CD4-positive, alpha-beta T cell treated with Interleukin-12 subunit alpha and Interleukin-12 subunit beta, for 1 hour (primary cell): ENCODE measurements at places on chromosomes 12 and 14.

- no peak for DNase-seq
Measured at GRCh38 chr12:74408601-74409166, 129.0 kb upstream of the ATXN7L3B start.

DNA sequence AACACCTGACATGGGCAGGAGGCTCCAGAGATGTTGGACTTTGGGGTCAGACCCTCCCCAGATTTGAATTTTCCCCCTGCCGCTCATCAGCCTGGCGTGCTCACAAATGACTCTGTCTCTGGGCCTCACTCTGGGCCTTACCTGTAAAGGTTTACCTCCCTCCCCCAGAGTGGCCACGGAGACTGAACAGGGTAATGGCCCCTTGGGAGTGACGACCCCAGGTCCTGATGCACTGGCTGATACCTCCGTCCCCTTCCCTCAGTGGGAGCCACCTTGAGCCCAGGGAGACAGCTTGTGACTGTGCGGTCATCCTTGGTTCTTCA, 7.0 kb downstream of the SLC25A29 start:
- no peak for DNase-seq

DNA sequence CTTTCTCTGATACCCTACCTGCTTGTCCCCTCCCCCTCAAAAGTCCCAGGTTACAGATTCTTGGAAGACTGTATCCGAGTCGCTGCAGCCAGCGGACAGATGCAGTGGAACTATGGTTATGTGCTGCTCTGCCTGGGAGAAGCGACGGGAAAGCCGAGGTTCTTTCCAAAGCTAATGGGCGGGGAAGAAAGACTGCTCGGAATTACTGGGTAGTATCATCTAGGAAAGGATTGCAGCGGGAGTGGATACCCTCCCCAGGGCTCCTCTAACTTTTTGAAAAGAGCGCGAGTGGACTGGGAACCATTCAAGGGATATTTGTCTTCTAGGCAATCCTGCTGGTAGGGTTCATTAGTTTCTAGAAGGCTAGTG, 1.4 kb downstream of the PTHLH start:
- no peak for DNase-seq

GRCh38 chr12:49956663-49957569, 4.8 kb upstream of the AQP5 start:
- no peak for DNase-seq

- no peak for DNase-seq
Measured at GRCh38 chr12:7066596-7066995, 6.1 kb downstream of the C1S start.
